ENCODE measurements at places on chromosomes 12 and 14.

GRCh38 chr12:48977290-48978281 is 536 bp upstream of the WNT1 start:
- DNase-seq = peak; percentile 66

DNA sequence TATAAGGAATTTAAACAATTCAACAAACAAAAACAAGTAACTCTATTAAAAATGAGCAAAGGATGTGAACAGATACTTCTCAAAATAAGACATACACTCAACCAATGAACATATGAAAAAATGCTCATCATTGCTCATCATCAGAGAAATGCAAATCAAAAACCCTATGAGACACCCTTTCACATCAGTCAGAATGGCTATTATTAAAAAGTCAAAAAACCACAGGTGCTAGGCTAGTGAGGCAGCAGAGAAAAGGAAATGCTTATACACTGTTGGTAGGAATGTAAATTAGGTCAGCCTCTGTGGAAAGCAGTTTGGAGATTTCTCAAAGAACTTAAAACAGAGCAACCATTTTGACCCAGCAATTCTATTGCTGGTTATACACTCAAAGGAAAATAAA is 52.0 kb downstream of the NAV3 start:
- no peak for DNase-seq

DNA sequence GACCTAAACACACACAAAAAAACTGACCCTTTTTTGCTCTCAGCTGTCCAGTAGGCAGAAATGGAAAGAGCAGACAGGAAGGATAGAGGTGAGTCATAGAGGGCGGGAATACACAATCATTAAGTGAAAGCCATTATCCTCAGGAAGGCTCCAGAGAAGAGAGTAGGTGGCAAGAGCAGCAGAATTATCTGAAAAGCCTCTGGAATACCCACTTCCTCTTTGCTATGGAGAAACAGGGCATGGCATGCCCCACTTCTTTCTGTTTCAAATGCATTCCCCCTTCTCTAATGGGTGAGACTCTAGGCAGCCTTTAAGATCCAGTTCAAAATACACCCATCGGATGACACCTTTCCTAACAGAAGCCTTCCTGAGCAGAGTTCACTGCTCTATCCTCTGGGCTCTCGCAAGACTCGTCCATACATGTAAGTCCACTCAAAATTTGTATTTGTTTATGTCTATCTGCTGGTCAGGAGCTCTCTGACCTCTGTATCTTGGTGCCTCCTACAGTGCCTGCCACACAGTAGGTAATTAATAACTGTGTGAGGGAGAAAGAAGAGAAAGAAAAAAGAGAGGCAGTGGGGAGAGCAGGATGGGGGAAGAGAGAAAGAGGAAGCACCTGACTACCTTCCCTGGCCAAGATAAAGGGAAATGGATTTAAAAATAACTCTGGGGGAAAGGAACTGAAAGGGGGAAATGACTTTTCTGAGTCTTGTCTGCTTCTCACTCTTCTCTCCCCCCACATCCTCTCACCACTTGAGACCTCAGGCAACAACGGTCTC is 8.5 kb downstream of the KLHL33 start:
- no peak for DNase-seq

GRCh38 chr12:2408262-2408661 is 355.5 kb downstream of the CACNA1C start:
- DNase-seq = no peak

- no peak for DNase-seq
These were observed 71.2 kb downstream of the SLC2A13 start for GRCh38 chr12:40034712-40035111.

DNA sequence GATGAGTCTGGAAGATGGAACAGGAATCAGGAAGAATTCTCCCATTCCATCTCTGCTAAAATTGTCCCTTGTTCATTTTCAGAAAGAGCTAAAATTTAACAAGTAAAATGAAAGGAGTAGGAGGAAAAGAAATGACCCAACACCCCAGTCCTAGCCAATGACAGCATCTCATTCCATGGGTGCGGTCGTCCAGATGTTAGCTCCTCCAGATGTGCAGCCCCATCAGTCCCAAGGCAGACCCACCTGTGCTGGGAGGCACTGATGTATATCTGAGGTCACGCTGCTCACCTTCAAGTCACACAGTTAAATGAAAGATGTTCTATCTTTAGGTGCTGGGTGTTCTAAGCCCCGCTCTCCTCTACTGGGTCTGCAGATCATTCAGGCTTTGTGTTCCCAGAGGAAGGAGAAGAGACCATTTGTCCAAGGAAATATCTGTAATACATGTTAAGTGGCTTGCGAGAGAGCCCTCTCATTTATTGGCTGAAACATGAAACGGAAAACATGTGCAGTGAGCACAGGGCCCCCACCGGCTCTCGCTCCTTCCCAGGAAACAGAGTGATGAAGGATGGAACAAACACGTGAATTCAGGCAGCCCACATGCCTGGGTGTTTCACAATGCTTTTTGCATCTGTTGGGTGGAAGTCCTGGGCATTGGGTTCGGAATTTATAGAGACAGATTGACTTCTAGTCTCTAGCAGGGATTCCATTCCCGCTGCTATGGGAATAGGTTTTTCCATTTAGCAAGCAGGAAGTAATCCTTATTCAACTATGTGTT is 294.6 kb downstream of the NUAK1 start:
- no peak for DNase-seq

DNA sequence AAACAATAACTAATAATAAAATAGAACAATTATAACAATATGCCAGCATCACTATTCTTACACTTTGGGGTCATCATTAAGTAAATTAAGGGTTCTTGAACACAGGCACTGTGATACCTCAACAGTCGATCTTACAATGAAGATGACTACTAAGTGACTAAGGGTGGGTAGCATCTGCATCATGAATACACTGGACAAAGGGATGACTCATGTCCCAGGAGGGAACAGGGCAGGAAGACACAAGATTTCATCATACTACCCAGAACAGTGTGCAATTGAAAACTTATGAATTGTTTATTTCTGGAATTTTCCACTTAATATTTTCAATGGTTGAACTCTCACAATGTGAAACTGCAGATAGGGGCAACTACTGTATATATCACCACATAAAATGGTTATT is 19.7 kb downstream of the TSPAN19 start:
- no peak for DNase-seq

- DNase-seq = peak; percentile 56
These were observed 53.1 kb downstream of the SIX6 start for GRCh38 chr14:60561845-60562746.

GRCh38 chr12:9813821-9814798 is 13.2 kb upstream of the KLRF1 start:
- peak; percentile 98 for DNase-seq

GRCh38 chr14:22739423-22739822 is 27.1 kb upstream of the OXA1L start:
- no peak for DNase-seq

- peak; percentile 84 for DNase-seq
These were observed 242.1 kb downstream of the CACNA1C start for GRCh38 chr12:2294651-2295475.

DNA sequence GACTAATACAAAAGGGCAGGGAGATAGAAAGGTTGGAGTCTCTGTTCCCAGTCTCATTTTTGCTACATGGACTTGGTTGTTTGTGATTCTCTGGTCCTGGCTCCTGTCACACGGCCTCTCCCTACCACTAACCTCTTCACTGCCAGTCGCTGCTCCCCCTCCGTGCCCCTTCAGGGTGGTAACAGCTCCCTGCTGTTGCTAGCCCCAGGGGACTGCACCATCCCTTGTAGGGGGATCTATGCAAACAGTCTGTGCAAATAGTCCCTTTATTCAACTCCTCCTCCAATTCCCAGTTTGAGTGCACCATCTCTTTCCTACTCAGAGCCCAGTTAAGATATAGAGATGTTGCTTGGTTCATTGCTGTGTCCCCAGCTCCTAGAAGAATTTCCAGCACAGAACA is 51.1 kb downstream of the CCDC60 start:
- no peak for DNase-seq

GRCh38 chr12:98733667-98734350 is 88.7 kb downstream of the APAF1 start:
- DNase-seq = no peak

- peak; percentile 42 for DNase-seq
These were observed at the start of gene BMAL2 for GRCh38 chr12:27332714-27333402. Gene BMAL2 (plus strand): TSS chr12:27332836. CDS start chr12:27333073, 237 bp downstream.

GRCh38 chr12:131827961-131828534 is at the start of gene MMP17:
Gene MMP17 (plus strand): TSS chr12:131828393. CDS start chr12:131828495, 102 bp downstream.
- no peak for DNase-seq

- DNase-seq = no peak
These were observed 17.1 kb upstream of the MDM1 start for GRCh38 chr12:68349220-68349621.

- DNase-seq = no peak
These were observed 940 bp downstream of the MOAP1 start for GRCh38 chr14:93183596-93184317.

DNA sequence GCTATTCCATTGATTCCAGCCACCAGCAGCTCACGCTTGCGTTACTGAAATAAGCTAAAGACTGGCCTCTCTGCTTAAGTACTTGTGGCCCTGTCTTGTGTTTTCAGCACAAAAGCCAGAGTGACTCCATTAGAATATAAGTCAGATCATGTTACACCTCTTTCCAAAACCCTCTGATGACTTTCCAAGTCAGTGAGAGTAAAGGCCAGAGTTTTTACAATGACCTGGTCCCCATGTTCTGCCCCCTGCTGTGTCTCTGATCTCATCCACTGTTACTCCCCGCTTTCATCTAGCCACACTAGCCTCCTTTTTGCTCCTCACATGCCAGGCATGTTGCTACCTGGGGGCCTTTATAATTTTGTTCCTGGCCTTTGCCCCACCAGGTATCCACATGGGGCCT is 6.9 kb upstream of the CKAP4 start:
- DNase-seq = no peak

DNA sequence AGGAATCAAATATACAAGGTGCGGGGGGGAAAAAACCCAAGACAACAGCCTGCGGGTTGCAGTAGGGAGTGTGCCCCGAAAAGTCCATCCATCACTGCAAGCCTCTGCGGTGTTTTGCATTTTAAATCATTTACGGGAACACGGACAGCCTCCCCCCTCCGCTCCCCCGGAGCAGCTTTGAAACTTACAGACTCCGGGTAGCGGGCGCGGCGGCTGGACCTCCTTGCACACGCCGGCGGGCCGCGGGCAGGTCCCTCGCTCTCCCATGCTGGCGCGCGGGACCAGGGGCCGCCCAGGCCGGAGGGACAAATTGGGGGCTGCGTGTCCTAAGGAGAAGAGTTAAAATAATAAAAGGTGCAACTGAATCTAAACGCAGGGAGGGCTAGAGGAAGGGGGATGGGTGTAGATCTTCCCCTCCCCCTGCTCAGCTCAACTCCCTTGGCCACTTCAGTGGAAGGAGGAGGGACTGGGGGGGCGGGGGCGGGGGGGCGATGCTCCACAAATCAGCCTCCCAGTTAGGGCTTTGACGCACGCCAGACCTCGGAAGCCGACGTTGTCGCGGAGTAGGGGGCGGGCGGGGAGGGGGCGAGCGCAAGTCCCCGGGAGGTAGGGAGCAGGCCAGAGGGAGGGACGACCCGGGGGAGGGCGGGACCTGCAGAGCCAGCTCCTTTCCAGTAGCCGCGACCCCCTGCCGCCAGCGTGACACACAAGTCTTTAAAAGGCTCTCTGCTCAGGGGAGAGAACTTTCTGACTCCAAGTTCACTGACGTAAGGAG is at the start of gene KCNJ8:
TSS of gene KCNJ8 (minus strand) at position 349 of the 775 bp plus-strand sequence. CDS start 1,090 bp downstream, outside the sequence.
- DNase-seq = peak; percentile 88

GRCh38 chr14:53327716-53328115 is 174.6 kb upstream of the DDHD1 start:
- DNase-seq = no peak

GRCh38 chr12:106704081-106704480 is 70.4 kb upstream of the RIC8B start:
- no peak for DNase-seq

DNA sequence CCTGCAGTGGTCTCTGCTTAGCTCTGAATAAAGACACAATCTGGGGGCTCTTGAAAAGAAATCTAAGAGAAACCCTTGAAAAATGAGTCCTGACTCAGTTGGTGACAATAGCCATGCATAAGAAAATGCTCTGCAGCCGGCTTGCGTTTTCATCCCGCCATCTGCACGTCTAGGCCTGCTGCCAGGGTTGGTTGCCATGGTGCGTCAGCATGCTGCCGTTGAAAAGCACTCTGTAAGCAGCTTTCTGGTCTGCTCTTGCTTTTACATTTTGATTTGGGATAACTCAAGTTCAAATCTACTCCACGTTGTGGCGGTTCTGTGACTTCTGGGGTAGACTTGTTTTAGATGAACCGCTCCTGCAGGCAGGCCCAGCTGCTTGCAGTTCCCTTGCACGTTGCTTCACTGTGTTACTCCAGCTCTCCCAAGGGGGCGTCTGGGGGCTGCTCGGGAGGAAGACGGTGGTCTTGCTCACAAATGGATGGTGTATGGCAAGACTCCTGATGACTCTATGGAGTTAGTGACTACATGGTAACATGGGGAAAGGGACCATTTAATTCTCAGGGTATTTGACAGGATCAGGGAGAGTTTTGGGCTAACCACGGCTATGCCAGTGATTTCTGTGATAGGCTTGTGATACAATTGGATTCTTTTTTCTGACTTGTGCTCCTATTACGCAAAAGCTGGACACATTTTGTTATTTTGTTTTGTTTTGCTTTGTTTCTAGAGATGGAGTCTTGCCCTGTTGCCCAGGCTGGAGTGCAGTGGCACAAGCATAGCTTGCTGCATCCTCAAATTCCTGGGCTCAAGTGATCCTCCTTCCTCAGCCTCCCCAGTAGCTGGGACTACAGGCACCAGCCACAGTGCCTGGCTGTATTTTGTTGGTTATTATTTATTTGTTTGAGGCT is 15.8 kb downstream of the WNT5B start:
- DNase-seq = peak; percentile 94

DNA sequence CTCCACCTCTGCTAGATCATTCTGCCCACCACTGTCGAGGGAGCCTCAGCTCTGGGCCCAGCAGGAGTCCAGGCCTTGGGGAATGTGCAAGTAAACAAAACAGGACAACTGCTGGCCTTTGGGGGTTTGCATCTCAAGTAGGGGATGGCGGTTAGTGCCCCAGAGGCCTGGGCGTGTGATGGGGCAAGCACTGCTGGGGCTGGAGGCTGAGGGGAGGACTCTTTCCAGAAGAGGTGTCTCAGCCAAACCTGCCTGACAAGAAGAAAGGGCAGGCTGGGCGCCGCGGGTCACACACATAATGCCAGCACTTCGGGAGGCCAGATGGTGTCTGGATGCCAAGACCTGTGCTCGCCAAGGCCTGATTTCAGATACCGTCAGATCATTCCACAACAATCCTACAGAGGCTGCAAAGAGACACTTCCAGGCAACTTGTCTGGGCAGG is 8.6 kb upstream of the ALDH2 start:
- DNase-seq = peak; percentile 80

- DNase-seq = no peak
These were observed 208.6 kb downstream of the BTG1 start for GRCh38 chr12:91937009-91937408.

- DNase-seq = no peak
These were observed 30.8 kb downstream of the SCARB1 start for GRCh38 chr12:124832856-124833255.

Measured in left lung (tissue), 14 donors.